ENCODE measurements at places on chromosomes 13 and 19.
A peak's percentile ranks its signal among the peaks of the same experiment; 100 is the strongest.

DNA sequence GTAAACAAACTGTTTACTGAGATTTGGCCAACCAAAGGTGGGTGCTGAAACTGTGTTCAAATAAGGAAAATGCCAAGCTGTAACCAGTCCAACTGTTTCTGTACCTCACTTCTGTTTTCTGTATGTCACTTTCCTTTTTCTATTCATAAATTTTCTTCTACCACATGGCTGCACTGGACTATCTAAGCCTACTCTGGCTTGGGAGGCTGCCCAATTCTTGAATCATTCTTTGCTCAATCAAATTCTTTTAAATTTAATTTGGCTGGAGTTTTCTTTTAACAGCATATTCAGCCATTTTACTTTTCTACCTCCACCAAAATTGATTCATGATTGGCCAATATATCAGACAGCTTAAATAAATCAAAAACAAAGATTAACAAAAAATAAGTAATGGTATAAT is 1575.5 kb upstream of the SPRY2 start:
- no peak for DNase-seq

GRCh38 chr13:60448907-60449510 is 52.0 kb downstream of the TDRD3 start:
- peak; percentile 16 for DNase-seq

- DNase-seq = no peak
Observed at GRCh38 chr19:40445780-40446262, 1.7 kb upstream of the SERTAD3 start.

- no peak for DNase-seq
Observed at GRCh38 chr19:13932911-13933393, 5.3 kb downstream of the PODNL1 start.

- DNase-seq = no peak
Observed at GRCh38 chr19:34773555-34773864, 495 bp upstream of the ZNF599 start.

- no peak for DNase-seq
Observed at GRCh38 chr13:65914716-65915115, 1315.4 kb downstream of the PCDH9 start.

DNA sequence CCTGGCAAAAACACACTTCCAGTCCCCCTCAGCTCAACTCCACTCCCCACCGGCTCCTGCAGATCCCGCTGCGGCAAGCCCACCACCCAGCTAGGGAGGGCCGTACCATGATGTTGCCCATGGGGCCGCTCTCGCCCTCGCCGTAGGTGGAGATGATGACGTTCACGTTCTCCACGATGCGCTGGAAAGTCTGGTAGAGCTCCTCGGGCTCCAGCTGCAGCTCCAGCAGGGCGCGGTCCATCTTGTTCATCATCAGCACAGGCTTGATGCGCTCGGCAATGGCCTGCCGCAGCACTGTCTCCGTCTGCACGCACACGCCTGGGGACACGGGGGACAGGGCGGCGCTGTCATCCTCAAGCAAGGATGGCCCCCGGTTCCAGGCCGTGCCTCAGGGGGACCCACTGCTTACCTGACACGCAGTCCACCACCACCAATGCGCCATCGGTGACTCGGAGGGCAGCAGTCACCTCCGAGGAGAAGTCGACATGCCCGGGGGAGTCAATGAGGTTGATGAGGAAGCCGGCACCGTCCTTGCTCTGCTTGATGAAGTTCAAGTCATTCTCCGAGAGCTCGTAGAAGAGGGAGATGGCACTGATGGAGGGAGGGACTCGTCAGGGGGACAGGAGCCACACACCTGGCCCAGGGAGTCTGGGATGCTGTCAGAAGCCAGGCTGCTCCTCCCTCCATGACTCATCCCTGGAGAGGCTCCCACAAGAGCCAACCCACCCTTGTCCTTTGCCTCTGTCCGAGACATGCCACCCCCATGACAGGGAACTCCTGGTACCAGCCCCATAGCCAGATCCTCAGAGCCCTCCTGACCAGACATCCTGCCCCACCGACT is 2.3 kb downstream of the EEF2 start:
- DNase-seq = no peak

GRCh38 chr13:94595001-94595949 is 677 bp downstream of the TGDS start:
- no peak for DNase-seq

- DNase-seq = no peak
Observed at GRCh38 chr13:39509616-39510315, 93.2 kb downstream of the LHFPL6 start.

DNA sequence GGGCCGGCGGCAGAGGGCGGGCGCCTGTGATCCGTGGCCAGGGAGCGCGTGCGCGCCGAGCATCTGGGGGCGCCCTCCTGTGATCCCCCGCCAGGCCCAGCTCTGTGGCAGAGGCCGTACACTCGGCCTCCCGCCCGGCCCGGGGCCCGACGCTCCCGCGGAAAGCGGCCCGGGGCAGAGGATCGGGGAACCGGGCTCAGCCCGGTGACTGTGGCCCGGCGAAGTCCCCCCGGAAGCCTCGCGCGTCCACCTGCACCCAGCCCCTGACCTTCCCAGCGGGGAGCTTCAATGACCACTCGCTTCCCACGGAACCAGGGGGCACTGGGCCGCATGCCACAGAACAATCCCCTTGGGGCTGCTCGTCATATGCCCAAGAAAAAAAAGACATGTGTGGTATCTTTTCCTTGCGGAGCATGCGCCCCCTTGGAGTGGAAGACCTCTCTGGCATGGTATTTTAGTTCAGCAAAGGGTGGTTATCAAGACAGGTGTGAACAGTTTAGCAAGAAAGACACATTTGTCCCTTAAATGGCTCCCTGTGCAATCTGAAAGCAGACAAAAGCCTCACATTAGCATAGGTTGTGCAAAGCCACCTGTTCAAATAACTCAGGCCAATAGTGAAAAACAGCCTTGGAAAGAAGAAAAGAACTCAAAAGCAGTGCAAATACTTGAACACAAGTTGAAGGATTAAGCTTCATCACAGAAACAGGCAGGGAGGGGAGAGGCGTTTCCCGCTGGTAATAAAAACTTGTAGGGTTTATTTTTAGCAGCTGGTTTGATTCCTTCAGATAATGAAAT is 290.9 kb upstream of the SOX21 start:
- DNase-seq = no peak

GRCh38 chr19:18972301-18972811 is 31.3 kb upstream of the HOMER3 start:
- no peak for DNase-seq

- no peak for DNase-seq
Observed at GRCh38 chr13:29137995-29138394, 317.9 kb downstream of the MTUS2 start.

GRCh38 chr19:10776900-10777650 is 58.9 kb downstream of the TMED1 start:
- no peak for DNase-seq

- DNase-seq = no peak
Observed at GRCh38 chr19:4108767-4109625, 14.9 kb downstream of the MAP2K2 start.

GRCh38 chr19:46860125-46860845 is 512 bp upstream of the ARHGAP35 start:
- DNase-seq = peak; percentile 91

DNA sequence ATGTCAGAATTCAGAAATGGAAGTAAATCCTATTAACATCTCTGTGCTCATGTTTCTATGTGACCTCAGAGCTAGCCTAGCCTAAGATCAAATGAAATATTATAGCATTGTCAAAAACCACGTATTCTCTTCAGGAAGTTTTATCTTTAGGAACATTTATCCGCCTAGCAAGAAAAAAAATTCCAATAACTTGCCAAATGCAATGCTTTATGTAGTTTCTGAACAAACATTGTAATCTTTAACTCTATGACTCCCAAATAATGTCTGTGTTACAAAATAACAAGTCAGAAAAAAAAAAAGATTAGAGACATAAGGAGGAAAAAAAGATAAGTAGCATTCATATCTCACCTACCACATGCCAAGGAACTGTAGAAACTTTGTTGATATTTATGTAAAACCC is 18.4 kb upstream of the IPO5 start:
- DNase-seq = no peak

- DNase-seq = no peak
Observed at GRCh38 chr19:43738780-43739211, 16.0 kb downstream of the SMG9 start.

DNA sequence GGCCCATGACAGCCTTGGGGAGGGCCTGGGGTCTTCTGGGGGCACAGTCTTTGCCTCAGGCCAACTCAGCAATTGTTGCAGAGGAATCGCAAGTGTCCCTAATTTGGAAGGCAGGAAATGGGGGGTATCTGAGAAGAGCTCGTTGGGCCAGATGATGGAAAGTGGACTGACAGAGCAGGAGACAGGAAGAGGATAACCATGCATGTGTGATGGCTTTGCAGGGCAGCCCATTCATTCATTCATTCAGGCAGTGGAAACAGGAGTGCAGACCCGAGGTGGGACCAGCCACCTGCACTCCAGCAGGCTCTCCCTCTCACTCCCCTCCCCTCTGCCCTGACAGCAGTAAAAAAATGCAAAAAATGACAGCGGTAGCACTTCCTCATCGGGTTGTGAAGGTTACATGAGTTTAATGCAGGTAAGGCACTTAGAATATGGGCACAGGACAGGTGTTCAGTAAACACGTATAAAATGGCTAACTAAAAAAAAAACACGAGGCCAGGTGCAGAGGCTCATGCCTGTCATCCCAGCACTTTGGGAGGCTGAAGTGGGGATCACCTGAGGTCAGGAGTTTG is 5.0 kb upstream of the TMEM147 start:
- DNase-seq = no peak

DNA sequence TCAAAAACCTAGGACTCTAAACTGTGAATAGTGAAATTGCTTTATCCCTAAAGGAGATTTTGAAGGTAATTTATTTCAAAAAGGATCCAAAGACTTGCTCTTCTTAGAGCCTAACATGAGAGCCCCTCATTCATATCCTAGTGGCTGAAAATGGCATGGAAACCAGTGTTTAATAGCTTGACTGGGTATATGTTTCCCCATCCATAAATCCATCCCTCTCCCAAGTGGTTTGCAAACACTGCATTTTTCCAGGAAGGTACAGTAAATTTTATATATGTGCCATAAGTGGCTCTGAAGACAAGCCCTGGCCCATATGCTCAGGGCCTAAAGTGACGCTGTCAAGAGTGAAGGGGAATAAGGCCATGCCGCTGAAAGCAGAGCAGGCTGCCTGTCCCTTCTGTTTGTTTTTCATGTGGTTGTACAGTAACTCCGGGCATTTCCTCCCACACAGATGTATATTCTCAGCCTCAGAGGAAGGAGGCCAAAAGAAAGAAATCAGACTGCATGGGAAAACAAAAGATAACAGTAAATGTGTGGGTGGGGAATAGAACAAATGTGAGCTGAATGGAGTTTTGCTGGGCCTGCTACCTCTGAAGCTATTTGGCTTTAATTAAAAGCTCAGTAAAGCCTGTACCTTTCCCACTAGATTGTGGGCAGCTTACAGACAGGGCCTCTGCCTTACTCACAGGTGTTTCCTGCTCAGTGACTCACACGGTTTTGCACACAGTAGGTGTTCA is 181.9 kb downstream of the PCDH9 start:
- DNase-seq = no peak

DNA sequence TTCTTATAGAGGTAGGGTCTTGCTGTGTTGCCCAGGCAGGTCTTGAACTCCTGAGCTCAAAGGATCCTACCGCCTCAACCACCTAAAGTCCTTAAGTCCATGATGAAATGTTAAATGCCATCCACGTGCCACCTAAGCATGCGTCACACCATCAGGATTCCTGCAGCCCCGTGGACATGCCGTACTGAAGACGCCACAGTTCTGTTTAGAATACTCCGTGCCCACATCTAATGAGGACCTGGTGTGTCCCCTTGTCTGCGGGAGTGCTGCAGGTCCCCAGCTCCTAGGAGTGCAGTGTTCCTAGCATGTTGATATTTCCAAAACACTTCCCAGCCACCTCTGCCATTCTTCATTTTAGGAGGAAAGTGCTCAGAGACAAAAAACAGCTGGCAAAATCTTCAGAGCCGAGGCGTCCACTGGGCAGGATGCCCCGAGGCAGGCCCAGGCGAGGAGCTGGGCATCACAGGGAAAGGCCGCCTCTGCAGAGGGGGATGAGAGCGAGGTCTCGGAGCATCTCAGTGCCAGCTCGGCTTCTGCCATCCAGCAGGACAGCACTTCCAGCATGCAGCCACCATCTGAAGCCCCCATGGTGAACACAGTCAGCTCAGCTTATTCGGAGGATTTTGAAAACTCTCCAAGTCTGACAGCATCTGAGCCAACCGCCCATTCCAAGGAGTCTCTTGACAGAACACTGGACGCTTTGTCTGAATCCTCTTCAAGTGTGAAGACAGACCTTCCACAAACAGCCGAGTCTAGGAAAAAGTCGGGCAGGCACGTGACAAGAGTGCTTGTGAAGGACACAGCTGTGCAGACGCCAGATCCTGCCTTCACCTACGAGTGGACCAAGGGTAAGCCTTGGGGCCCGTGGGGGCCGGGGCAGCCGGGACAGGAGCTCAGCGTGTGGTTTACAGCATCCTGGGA is 13.2 kb downstream of the C19orf44 start:
- DNase-seq = no peak

- DNase-seq = no peak
Observed at GRCh38 chr13:32538143-32538620, 413 bp downstream of the N4BP2L2 start.

DNA sequence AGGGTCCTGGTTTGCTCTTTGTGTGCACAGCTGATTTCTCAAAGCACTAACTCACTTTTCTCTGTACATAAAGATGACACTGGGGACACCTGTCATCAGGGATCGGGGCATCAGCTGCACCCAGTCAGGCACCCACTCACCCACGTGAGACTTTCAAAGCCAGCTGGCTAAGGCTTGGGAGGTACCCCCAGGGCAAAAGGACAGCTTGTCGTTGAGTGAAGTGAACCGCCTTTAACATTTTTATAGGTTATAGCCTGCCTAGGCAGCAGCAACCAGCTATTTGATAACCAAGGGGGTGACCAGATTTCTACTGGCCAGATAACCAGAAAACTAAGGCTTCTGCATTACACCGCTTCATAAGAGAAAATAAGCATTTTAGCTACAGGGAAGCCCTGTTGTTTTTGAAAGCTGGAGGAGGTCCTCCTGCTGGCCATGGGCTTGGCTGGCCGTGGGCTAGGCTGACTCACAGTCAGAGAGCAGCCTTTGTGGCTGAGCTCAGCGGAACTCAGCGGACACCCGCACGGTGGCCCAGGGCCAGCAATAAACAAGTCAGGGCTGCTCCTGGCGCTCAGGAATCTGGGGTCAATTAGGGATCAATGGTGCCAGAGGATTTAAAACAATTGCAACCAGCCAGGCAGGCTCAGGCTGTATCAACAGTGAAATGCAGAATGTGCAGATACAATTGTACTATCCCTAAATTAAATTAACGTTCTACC is 57.1 kb downstream of the ALOX5AP start:
- peak; percentile 39 for DNase-seq
